ENCODE measurements at places on chromosomes 5 and 9. TPM values are rescaled to one million over a fixed set of nuclear protein-coding genes. Genes with fewer than 3 reads are reported as not detected.

DNA sequence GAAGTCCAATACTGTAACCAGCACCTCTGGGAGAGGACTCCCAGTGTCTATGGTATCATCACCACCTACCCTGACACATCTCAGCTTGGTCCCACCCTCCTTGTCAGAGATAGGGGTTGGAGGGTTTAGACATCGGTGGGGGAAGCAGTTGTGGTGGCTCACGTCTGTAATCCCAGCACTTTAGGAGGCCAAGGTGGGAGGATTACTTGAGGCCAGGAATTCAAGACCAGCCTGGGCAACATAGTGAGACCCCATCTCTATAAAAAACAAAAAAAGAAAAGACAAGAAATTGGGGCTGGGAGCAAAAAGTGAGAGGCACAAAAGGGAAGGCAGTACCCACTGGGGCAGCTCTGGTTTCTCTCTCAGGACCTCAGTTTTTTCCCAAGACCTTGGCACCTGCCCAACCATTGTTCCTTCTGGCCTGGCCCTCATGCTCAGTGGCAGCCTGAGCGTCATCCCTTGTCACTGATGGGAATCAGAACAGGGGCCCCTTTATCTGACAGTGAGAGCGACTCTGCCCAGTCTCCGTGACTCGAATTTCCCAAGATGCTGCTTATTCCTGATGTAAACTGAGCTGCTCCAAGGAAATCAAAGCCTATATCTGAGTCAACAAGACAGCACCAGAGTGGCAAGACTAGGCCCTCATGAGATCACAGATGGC lies 80.5 kb upstream of the HSPA9 start:
- DNase-seq = no peak

DNA sequence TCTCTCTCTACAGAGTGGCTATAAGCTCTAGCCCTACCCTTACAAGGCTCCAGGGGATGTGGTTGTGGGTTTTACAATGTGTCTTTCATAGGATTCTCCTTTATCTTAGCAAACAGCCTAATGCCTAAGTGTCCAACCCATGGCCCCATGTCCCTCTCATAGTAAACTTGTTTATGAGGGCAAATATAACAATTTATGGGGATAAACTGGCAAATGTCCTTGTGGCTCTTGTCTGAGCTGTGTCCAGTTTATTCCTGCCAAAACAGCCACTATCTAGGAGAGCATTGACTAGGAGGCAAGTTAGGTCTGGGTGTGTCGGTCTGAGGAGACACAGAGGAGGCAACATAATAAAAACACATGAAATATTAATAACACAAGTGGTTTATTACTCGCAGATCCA lies 335.1 kb downstream of the IZUMO3 start:
- no peak for DNase-seq

DNA sequence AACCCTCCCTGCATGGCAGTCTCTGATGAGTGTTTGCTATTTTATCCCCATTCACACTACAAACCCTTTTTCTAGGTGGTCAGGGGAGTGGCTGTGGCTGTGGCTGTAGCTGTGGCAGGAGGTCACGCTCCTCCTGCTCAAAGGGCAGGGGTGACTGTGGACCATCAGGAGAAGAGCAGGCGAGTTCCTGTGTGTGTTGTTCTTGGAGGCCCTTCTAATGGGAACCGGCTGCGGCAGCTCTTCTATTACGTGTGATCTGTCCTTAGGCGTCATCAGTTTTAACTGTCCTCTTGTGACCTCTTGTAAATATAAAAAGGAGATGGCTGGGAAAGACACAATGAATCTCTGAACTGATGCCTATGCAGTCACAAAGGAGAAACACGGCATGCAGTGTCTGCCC lies 65.1 kb downstream of the ANKH start:
- no peak for DNase-seq

Gene CSNK1A1
- total RNA-seq = 223 TPM

Gene NIPSNAP3A
- 25.8 TPM for total RNA-seq

Gene ELOVL7
- total RNA-seq = 3.9 TPM

Gene ST8SIA4
- 4.2 TPM for total RNA-seq

- no peak for DNase-seq
Measured at GRCh38 chr9:113148781-113149510, 1.9 kb upstream of the SLC31A2 start.

Gene PIP5K1B
- 2.9 TPM for total RNA-seq

DNA sequence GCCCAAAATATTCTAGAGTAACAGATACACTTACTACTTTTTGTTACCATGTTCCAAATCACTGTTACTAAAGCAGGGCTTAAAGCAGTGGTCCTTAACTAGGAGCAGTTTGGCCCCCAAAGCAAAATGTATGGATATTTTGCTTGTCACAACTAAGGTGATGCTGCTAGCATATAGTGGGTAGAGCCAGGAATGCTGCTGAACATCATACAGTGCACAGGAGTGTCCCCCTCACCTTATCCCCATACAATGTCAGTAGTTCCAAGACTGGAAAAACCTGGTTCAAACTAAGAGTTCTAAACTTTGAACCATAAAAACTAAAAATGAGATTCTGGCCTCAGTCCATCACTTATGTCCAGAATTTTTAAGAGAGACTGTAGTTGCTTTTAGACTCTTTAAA lies 28.1 kb downstream of the DIMT1 start:
- DNase-seq = no peak

Gene OR13C3
- total RNA-seq = not detected

DNA sequence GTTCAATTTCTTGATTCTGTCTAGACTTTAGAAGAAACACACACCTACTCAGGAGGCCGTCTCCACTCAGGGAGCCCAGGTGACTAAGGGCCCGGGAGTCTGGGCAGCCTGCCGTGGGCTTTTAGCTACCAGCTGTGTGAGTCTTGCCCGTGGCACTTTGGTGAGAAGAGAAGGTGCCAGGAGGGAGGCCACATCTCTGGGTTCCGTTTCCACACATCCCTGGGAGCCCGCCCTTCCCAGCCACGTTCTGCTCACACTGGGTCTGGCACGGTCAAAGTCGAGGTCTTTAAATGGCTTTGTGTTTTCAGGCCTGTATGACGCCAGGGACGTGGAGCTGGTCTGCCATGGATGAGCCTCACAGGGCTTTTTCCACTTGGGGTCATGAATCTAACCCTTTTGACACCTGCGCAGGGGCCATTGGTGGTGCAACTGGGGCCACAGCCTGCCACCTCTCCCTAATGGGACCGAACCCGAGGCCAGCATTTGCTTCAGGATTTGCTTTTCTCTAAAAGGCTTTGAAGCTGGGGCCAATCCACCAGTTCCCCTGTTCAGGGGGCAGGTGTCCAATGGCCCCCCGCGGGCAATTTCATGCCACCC lies 17.2 kb upstream of the FCN2 start:
- no peak for DNase-seq

DNA sequence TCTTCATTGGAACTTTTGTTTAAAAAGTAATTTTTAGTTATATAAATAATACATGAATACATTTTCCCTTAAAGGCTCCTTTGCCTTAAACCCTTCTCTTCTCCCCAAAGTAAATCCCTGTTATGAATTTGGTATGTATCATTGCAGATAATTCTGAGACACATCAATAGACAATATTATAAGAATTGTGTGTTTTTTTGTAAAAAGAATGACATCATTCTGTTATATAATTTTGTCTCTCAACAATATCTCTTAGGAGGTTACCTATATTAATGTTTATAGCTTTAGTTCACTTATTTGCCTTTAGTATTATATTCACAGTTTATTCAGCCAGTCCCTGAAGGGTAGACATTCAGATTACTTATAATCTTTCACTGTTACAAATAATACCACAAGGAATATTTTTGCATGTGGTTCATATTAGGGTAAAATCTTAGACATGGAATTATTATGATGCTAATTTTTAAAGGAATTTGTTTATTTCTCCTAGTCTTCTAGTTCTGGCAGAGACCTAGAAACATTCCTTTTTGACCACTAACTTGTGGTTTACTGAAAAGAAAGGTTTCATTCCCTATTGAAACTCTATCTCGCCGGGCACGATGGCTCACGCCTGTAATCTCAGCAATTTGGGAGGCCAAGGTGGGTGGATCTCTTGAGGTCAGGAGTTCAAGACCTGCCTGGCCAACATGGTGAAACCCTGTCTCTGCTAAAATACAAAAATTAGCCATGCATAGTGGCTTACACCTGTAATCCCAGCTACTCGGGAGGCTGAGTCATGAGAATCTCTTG lies 105.6 kb downstream of the KCTD16 start:
- DNase-seq = no peak

GRCh38 chr5:97231025-97231636 lies 48.1 kb upstream of the RIOK2 start:
- DNase-seq = no peak

Gene ADAMTS6
- 1.5 TPM for total RNA-seq
